ENCODE measurements at places on chromosomes 6 and 20.
A peak's percentile ranks its signal among the peaks of the same experiment; 100 is the strongest.

DNA sequence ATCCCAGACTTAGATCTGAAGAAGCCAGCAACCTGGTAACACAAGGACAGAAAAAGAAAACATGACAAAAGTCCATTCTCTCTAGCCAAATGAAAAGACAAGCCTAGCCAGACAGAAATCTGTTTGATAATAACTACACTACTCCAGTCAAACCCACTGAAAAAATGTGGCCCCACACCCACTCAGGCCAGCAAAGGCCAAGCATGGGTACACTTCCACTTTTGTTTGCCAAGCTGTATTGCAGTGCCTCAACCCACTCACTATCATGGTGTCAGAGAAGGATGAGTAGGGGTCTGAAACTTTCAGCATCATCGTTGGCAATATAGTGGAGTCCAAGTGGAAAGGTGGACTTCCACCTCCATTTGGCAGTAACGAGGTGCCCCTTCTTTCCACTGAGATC lies 45.8 kb downstream of the EPM2A start:
- no peak for DNase-seq

- DNase-seq: no peak
Measured at GRCh38 chr6:126033696-126034095, 47.4 kb downstream of the TRMT11 start.

GRCh38 chr6:167472148-167472547 lies 147.3 kb downstream of the TTLL2 start:
- DNase-seq: no peak

- peak; percentile 16 for DNase-seq
Measured at GRCh38 chr6:43733471-43734293, 36.3 kb upstream of the VEGFA start.

DNA sequence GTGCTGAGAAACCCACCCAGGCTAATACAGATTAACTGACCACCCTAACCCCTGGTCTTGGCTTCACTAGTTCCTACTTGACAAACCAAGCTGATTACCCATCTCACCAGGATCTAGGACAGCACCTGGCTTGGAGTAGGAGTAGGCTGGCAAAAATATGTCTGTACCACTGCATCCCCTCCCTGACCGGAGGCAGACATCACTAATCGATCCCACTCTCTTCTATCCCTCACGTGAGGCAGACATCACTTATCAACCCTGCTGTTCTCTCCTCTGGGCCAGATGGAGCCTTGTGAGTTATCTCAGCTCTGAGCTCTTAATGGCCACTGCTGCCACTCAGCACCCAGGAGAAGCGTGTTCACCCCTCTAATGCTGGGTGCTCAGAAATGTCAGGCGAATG lies 324.3 kb downstream of the CDH4 start:
- DNase-seq: no peak

DNA sequence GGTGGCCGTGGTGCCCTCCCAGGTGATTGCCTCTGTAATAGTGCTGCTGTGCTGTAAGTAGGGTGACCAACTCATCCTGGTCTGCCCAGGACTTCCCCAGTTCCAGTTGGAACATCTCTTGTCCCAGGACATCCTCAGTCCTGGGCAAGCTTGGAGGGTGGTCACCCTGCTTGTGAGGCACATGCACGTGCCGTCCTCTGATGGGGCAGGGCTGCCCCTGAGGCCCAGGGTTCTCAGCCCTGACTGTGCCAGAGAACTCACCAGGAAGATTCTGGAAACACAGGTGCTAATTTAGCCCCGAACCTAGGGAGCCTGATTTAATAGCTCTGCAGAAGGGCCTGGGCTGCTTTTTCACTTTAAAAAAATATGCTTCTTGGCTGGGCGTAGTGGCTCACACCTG lies 120.9 kb upstream of the PHACTR3 start:
- no peak for DNase-seq

DNA sequence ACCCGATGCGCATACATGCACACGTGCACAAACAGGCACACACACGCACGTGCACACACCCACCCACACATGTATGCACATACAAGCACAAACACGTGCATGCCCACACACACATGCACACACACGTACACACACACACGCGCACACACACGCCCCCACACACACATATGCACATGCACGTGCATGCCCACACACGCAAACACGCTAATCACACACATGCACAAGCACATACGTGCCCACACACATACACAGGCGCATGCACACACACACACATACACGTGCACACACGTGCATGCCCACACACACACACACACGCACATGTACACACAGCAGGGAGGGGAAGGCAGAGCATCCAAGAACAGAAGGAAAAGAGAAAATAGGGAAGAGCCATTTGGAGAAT lies 26.8 kb upstream of the CHRNA4 start:
- no peak for DNase-seq

GRCh38 chr6:97053643-97054411 lies 129.3 kb downstream of the KLHL32 start:
- no peak for DNase-seq

- no peak for DNase-seq
Measured at GRCh38 chr6:95998133-95998532, 17.6 kb upstream of the FUT9 start.

GRCh38 chr6:79670789-79671188 lies 39.7 kb downstream of the SH3BGRL2 start:
- no peak for DNase-seq

DNA sequence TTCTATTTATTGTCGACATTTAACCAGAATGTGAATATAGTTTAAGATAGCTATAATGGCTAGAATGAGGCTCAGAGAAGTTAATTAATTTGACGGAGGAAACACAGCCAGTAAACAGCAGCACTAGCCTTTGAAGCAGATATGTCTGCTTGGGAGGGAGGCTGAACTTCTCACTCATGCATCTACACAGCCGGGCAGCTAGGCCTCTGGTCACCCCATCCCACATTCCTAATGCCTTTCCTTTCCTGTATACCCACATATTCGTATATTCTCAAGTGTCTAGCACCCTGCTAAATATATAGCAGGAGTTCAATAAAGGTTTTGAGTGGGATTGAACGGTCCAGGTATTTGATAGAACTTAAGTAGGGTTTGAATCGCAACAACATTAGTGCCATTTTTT lies 230.4 kb upstream of the PDE10A start:
- DNase-seq: no peak

- DNase-seq: no peak
Measured at GRCh38 chr6:121694801-121695251, 259.4 kb downstream of the GJA1 start.

GRCh38 chr6:108948181-108948661 lies 100.0 kb downstream of the ARMC2 start:
- DNase-seq: no peak

GRCh38 chr6:73250016-73250415 lies 13.0 kb downstream of the KHDC1 start:
- no peak for DNase-seq

DNA sequence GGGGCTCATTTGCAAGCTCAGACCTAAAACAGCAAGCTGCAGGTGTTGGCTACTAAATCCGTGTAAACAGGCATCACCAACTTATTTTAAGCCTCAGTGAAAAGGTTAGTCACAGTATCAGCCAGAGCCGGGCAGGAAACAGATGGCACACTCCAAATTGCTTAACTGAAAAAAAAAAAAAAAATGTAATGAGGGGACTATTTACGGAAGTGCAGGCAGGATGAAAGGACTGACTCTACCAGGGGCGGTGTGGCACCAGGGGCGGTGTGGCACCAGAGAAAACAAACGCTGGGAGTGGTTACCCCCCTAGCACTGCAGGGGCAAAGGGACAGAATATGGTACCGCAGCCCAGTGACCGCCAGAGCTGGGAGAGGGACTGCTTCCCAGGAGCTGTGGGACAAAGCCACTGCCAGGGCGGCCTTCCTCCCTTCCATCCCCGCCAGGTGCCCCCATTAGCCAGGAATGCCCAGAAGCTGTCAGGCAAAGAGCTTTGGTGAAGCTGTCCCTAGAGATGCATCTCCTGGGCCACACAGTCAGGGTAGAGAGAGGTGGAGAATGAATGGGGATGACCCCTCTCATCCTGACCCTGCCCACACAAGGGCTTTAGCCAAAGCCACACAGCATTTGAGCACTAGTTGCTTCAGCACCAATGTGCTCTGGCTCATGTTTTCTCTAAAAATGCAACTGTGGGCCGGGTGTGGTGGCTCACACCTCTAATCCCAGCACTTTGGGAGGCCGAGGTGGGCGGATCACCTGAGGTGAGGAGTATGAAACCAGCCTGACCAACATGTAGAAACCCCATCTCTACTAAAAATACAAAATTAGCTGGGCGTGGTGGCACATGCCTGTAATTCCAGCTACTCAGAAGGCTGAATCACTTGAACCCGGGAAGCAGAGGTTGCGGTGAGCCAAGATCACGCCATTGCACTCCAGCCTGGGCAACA lies 39.6 kb upstream of the GFOD1 start:
- no peak for DNase-seq

- no peak for DNase-seq
Measured at GRCh38 chr6:2818593-2818992, 23.1 kb downstream of the SERPINB1 start.

DNA sequence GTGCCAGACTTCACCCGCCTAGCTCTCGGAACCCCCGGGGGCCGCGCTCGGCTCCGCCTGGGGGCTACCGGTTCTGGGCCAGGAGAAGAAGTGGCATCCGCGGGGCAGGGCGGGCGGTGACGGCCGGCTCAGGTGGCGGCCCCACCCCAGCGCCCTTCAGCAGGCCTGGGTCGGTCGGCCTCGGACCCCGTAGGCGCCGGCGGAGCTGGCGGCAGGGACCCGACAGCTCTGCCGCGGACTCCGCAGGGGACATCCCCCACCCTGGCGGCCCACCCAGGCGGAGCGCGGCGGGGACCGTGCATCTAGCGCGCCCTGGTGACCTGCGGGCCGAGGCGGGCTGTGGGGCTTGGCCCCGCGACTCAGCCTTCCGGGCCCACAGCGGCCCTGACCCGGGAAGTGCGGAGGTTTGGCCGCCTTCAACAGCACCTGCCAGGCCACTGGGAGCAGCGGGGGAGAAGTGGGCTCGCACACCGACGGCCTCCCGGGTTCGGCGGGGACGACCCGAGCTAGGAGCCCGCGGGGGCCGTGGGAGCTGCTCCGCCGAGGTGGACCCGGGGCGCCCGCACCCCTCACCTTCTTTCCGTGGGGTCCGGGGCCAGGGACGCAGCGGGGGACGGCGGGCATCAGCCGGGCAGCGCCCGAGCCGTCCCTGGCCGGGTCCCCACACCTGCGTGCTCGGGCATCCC lies 87.1 kb downstream of the TMEM242 start:
- DNase-seq: no peak

- DNase-seq: no peak
Measured at GRCh38 chr6:18792866-18793265, 405.7 kb downstream of the RNF144B start.

- no peak for DNase-seq
Measured at GRCh38 chr6:56729719-56730118, 87.0 kb upstream of the DST start.

GRCh38 chr6:102571236-102571908 lies 1177.9 kb downstream of the GRIK2 start:
- no peak for DNase-seq

All from stimulated activated CD4-positive, alpha-beta T cell treated with anti-CD3 and anti-CD28 coated beads, Interleukin-2, amount 100 ng/mL, for 4 hours (primary cell).